ENCODE measurements at places on chromosomes 7 and 10. TPM values are rescaled to one million over a fixed set of nuclear protein-coding genes. Genes with fewer than 3 reads are reported as not detected.

GRCh38 chr10:99292159-99292558 lies 37.0 kb upstream of the CNNM1 start:
- H3K4me3 ChIP-seq: no peak overlapping the region
- no peak for DNase-seq
- no peak overlapping the region for H3K27ac ChIP-seq
- H3K4me1 ChIP-seq: no peaks in the 10 kb centered on the region

- H3K36me3 ChIP-seq: no peaks in the 10 kb centered on the region
- no peak overlapping the region for H3K4me3 ChIP-seq
- no peak overlapping the region for H3K27ac ChIP-seq
- no peaks in the 10 kb centered on the region for H3K27me3 ChIP-seq
- H3K4me1 ChIP-seq: peaks cover 19% of the 10 kb centered on the region
These were observed 118.6 kb downstream of the SRPK2 start for GRCh38 chr7:105270117-105270516.

- no peaks in the 10 kb centered on the region for H3K27me3 ChIP-seq
- no peaks in the 10 kb centered on the region for H3K36me3 ChIP-seq
- peaks cover 14% of the 10 kb centered on the region for H3K4me1 ChIP-seq
- no peak overlapping the region for H3K4me3 ChIP-seq
- H3K27ac ChIP-seq: no peak overlapping the region
- DNase-seq: no peak
These were observed 52.9 kb upstream of the FGL2 start for GRCh38 chr7:77252506-77252905.

DNA sequence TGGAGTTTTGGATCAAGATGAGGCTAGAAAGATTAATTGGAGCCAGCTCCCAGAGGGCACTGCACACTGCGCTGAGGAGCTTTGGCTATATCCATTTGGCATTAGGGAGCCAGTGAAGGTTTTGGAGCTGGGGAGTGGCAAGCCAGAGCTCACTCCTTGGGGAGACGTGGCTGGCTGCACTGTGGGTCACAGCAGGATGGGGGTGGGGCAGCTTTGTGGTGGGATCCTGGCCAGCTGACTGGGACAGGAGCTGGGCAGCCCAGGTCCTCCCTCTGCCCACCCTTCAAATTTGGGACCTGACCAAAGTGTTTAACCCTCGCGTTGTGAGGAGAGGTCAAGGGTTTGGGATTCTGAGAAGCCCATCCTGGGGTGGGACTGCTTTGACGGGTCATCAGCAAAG lies 5.0 kb downstream of the C10orf105 start:
- H3K4me1 ChIP-seq: peaks cover 43% of the 10 kb centered on the region
- no peak for DNase-seq
- no peaks in the 10 kb centered on the region for H3K36me3 ChIP-seq
- H3K4me3 ChIP-seq: no peak overlapping the region
- no peaks in the 10 kb centered on the region for H3K27me3 ChIP-seq

The PHYHIPL gene
- not detected for total RNA-seq
